ENCODE measurements at places on chromosomes 2 and 18. TPM values are rescaled to one million over a fixed set of nuclear protein-coding genes. Genes with fewer than 3 reads are reported as not detected.

DNA sequence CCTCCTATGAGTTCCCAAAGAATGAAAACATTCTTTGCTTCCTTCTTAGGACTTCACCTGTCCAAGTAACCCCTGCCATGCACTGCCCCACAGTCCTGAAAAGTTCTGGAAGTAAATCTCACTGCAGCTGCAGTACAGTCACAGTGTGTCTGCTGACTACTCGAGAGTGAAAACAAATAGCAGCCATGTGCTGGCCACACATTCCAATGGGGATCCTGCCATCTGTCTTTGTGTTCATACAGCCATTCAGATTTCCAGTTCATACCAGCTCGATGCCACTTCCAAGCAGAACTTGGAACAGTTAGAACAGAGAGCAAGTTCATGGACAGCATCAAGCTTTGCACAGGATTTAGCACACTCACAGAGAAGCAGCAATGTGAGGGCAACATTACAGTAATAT is 629.9 kb upstream of the ACVR2A start:
- DNase-seq: no peak

DNA sequence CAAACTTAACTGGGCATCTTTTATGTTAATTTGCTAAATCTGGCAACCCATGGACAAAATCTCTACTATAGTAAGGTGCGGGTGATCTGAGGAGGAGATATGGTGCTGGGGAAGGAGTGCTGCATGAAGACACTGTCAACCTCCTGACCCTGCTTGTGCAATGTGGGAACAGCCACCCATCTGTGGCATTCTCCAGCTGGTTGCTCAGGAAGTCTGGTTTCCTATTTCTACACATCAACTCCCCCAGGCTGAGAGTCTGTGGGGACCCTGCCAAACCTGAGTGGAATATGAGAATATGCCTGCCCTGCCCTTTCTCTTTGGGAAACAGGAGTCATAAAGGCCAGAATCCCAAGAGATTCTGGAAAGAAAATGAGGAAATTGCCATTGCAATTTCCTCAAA is 60.1 kb upstream of the PAX3 start:
- no peak for DNase-seq

DNA sequence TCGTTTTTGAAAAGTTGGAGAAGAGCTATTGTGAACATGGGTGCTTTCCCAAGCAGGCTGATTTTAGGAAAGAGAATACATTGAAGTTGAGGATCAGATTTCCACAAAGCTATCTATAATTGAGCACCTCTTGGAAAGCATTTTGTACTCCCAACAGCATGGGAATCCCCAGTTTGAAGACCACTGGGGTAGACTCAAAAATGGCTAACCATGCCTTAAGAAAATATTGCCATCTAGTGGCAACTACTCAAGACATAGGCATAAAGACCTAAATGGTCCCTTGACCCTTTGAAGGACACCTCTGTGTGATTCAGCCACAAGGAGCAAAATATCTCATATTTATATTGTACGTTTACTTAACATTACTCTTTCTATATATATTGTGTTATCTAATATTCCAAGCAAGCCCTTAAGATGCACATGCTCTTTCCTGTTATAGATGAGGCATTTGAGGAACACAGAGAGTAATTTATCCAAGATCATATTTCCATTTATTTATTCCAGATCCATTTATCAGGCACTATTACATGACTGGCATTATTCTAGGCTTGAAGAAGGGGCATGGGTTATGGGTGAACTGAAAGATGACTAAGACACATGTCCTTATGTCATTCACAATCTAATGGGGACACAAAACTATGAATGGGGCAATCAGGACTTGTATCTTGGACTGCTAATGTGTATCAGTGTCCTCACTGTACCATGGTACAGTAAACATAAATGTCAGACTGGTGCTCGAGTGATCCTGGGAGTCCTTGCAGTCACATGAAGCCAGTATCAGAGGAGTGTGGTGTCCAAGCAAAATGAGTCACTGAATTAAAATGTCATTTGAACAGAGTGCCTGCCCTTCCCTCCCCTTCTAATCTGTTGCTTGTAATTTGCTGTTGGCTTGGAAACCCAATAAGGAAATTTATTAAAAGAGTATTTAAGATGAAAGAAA is 121.0 kb upstream of the XPO1 start:
- no peak for DNase-seq

DNA sequence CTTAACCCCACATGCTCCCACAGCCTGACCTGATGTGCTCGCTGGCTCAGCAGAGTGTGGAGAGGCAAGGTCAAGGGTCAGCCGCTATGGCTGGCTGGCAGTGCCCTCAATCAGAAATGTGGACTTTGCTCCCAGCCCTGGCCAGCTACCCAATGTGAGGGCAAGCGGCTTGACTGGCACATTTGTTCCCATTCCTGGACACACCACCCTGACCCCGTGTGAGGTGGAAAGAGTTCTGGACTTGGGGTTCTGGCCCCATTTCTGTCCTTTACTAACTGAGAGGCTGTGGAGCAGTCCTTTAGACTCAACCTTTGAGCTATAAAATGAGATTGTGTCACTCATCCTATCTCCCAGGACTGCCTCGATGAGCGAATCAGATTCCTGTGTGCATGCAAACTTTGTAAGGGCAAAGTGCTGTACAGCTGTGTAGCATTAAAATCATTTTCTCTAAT is 9.1 kb downstream of the THNSL2 start:
- DNase-seq: no peak

- no peak for DNase-seq
Observed at GRCh38 chr2:98469862-98470544, 25.3 kb downstream of the INPP4A start.

DNA sequence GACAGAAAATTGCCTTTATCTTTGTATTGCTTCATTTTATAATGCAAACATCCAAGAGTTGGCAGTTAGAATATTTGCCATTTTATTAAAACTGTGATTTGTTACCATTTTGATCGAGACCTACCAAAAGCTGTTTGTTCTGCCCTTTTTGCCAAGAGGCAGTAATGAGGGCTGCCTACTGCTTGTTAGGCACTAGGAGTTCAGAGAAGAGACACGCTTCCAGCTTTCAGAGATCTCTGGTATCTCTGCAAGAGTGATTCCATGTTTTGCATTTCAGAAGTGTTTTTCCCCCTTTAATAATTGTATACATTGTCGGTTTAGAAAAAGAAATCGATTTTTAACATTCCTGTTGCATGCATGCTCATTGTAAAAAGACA is 628 bp downstream of the MRPL30 start:
- no peak for DNase-seq

- DNase-seq: no peak
Observed at GRCh38 chr18:11108947-11109346, 40.4 kb downstream of the PIEZO2 start.

DNA sequence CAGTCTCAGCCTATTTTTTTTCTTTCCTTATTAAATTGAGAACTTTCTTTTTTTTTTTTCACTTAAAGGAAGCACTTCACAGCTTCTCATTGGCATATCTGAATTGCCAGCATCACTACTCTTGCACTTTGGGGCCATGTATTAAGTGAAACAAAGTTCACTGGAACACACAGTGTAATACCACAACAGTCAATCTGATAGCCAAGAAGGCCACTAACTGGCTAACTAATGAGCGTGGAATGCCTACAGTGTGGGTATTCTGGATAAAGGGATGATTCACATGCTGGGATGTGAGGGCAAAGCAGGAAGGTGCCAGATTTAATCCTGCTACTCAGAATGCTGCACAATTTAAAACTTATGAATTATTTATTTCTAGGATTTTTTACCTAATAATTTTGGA is 11.7 kb upstream of the C18orf63 start:
- no peak for DNase-seq

GRCh38 chr18:41655074-41655473 is 300.0 kb upstream of the PIK3C3 start:
- DNase-seq: no peak

DNA sequence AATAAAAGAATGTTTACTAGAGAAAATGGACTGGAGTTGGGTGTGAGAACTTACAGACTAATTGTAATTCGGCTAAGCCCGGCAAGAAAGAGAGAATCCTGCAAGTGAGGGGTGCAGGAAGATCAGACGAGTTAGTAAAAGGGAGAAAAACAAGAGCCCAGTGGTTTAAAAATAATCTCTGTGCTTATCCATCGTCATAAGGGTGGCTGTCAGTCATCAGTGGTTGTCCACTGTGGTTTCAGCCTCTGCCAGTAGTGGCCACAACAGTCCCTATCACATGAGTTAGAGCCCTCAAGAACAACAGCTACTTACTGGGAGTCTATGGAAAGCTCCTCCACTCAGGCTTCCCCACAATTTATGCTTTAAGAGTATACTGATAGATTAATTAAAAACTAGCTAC is 239.8 kb downstream of the SETBP1 start:
- no peak for DNase-seq

- DNase-seq: no peak
Observed at GRCh38 chr2:205323929-205324328, 358.4 kb upstream of the NRP2 start.

DNA sequence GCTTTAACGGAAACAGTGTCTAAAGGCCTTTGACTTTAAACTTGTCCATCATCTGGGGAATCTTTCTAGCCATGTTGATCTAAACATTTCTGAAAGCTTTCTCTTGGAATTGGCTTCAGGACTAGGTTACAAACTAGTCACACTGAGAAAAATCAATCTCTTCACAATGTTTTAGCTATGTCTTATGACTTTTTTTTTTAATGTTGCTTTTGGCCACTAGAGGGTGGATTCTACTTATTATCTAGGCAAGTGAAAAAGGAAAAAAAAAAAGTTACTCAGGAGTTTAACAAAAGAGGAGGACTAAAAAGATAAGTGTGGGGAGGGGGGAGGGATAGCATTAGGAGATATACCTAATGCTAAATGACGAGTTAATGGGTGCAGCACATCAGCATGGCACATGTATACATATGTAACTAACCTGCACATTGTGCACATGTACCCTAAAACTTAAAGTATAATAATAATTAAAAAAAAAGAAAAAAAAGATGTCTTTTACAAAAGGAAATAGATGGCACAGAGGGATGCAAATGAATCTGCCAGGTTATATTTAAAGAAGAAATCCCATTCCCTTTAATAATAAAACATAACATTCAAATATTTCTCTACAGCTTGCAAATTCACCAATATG is 160.4 kb upstream of the PID1 start:
- peak; percentile 32 for DNase-seq

- DNase-seq: no peak
Observed at GRCh38 chr18:36211612-36212065, 24.3 kb downstream of the MOCOS start.

- DNase-seq: no peak
Observed at GRCh38 chr2:203744091-203744490, 37.7 kb downstream of the CD28 start.

GRCh38 chr18:13628211-13628610 is 98.1 kb downstream of the FAM210A start:
- DNase-seq: no peak

DNA sequence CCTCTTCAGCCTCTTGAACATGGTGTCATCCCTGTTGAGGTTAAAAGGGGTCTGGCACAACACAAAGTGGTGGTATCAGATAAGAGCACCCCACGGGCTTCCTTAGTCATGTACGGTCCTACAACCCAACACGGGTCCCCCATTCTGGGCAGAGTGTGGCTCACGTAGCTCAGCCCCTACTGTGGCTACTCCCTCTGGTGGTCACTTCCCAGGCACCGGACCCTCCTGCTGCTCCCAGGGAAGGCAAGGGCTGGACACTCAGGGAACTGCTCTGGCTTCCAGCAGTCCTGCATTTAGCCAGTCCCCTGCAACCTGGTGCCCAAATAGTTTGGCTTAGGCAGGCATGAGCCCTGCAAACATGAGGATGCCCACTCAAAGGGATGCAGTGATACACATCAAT is 58.6 kb downstream of the GALNT14 start:
- no peak for DNase-seq

DNA sequence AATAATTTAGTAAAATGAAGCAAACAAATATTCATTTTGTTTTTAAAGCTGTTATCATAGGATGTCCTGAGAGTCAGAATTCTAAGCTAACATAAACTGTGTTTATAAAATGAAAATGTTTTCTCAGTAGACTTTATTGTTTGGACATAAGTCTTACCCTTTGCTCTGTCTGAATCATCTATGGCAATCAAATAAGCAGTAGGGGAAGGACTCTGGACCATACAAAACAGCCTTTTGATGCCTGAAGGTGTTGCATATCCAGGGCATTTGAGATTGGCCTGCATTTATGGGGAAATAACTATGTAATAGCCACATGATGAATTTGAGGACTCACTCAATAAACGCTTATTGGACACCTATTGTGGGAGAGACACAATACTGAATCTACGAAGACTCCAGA is 123.0 kb upstream of the ATP5MC3 start:
- DNase-seq: no peak

- DNase-seq: no peak
Observed at GRCh38 chr2:96342085-96342484, 6.5 kb downstream of the NCAPH start.

GRCh38 chr2:69217333-69218080 is 169.5 kb downstream of the GFPT1 start:
- no peak for DNase-seq

The PDCL3 gene
- total RNA-seq: 15.7 TPM

The UGT1A4 gene
- not detected for total RNA-seq

The ACADL gene
- total RNA-seq: 3.6 TPM

The MEIS1 gene
- total RNA-seq: 28.4 TPM

The FAM117B gene
- 7.1 TPM for total RNA-seq

The PPP1R1C gene
- 0.59 TPM for total RNA-seq

The COL5A2 gene
- 620 TPM for total RNA-seq

The SPP2 gene
- total RNA-seq: not detected
